ENCODE measurements at places on chromosomes 6 and 20.

- no peak for DNase-seq
Measured at GRCh38 chr20:16864069-16864468, 115.9 kb downstream of the OTOR start.

GRCh38 chr20:60993433-60994044, 258.5 kb upstream of the CDH4 start:
- no peak for DNase-seq

GRCh38 chr20:58543274-58543673, 28.1 kb upstream of the APCDD1L start:
- no peak for DNase-seq

GRCh38 chr6:161444464-161444863, 170.6 kb upstream of the AGPAT4 start:
- DNase-seq, result no peak

- DNase-seq, result no peak
Measured at GRCh38 chr6:137217801-137218472, 1.2 kb downstream of the IFNGR1 start.

Measured in NCI-H748 treated with DMSO at 0.1 percent for 48 hours (cell line).